MCF 10A (cell line): ENCODE measurements at places on chromosomes 6 and 20. TPM values are rescaled to one million over a fixed set of nuclear protein-coding genes. Genes with fewer than 3 reads are reported as not detected.

DNA sequence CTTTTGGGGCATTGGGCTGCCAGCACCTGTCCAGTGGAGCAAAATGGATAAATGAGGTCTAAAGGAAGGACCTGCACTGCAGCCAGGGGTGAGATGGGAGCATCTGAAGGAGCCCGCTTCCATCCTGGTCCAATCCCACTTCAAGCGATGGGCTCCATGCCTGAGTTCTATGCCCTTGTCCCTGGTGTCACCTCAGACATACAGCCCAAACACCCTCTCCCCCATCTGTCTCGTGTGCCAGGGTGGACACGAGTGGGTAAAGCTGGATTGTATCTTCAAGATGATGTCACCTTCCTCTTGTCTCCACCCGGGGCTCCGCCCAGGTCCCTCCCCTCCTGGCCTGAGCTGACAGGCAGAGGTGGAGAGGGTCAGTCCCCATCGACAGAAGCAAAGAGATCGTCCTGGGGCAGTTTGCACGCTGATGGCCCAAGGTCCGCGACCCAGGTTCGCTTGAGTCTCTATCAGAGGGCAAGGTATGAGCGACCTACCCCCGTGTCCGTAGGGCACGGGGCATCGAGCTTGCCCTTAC lies 544 bp downstream of the SMIM29 start:
- peak overlapping the region; percentile 84 for H3K4me3 ChIP-seq
- H3K27ac ChIP-seq: peak overlapping the region; percentile 88
- H3K36me3 ChIP-seq: peaks cover 4% of the 10 kb centered on the region
- DNase-seq: peak; percentile 41
- no peaks in the 10 kb centered on the region for H3K27me3 ChIP-seq
- peaks cover 38% of the 10 kb centered on the region for H3K4me1 ChIP-seq

DNA sequence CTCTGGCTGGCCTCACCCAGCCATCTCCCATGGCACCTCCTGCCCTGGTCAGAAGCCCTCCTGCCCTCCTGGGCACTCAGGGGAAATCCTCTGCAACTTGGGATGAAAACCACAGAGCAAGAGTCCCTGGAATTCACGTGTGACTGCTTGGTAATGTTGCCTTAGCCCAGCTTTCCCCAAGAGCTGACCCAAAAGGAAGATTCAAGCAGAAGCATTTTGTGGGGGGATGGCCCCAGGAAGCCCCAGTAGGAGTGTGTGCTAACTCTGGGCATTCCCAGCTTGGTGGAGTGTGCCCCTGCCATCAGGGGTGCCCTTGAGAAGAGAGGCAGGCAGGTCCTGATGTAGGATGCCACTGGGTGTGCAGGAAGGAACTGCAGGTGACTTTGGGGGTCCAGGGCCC lies 35.5 kb downstream of the SNX5 start:
- no peaks in the 10 kb centered on the region for H3K27me3 ChIP-seq
- H3K4me3 ChIP-seq: no peak overlapping the region
- no peaks in the 10 kb centered on the region for H3K36me3 ChIP-seq

DNA sequence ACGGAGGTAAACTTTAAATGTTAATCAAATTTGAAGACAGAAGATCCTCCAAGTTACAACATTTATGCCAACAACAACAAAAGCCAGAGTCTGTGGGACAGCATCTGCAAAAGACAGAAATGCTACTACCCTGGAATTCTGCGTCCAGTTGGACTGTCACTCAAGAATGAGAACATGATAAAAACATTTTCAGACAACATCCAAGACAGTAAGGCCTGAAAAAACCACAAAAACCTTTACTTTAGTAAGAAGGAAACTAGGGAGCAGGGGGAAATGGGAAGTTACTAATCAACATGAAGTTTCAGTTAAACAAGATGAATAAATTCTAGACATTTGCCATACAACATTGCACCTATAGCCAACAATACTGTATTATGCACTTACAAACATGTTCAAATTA lies 77.6 kb downstream of the MLIP start:
- H3K36me3 ChIP-seq: no peaks in the 10 kb centered on the region
- DNase-seq: no peak
- no peak overlapping the region for H3K4me3 ChIP-seq
- no peaks in the 10 kb centered on the region for H3K27me3 ChIP-seq
- H3K27ac ChIP-seq: no peak overlapping the region

GRCh38 chr20:34473262-34473883 lies 42.8 kb upstream of the DYNLRB1 start:
- H3K27me3 ChIP-seq: no peaks in the 10 kb centered on the region
- H3K27ac ChIP-seq: no peak overlapping the region
- H3K36me3 ChIP-seq: peaks cover 61% of the 10 kb centered on the region
- H3K4me1 ChIP-seq: peaks cover 9% of the 10 kb centered on the region
- no peak overlapping the region for H3K4me3 ChIP-seq
- DNase-seq: peak; percentile 59

DNA sequence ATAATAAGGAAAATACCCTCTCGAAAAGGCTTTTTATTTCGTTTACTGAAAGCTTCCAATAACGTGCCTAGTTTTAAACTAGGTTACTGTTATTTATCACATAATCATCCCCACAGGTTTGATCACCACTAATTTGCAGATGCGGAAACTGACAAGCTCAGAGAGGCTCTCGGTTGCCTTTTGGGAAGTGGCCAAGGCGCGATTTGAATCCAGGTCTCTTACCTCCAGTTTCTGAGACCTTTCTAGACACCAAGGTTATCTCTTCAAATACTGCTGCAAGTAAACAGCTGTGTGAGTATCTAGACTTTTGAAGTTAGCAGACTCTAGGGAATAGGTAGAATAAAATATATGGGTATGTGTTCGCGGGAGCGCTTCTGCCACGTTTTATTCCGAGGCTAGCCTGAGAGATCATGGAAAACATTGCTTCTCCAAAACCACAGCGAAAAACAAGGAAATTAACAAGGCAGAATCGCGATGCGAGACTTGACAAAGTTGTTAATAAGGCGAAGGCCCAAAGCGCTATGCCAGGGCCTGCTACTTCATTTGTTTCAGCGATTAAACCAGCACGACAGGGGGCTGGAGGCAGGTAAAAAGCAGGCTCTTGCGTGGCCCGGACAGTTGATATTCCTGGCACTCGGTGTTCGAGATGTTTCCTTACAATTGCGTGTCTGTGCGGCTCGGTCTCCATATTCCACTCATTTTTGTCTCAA lies 1.8 kb upstream of the JARID2 start:
- no peak overlapping the region for H3K27ac ChIP-seq
- DNase-seq: no peak
- peak overlapping the region; percentile 95 for H3K4me3 ChIP-seq
- H3K36me3 ChIP-seq: peaks cover 6% of the 10 kb centered on the region
- no peaks in the 10 kb centered on the region for H3K27me3 ChIP-seq
- H3K4me1 ChIP-seq: peaks cover 2% of the 10 kb centered on the region

DNA sequence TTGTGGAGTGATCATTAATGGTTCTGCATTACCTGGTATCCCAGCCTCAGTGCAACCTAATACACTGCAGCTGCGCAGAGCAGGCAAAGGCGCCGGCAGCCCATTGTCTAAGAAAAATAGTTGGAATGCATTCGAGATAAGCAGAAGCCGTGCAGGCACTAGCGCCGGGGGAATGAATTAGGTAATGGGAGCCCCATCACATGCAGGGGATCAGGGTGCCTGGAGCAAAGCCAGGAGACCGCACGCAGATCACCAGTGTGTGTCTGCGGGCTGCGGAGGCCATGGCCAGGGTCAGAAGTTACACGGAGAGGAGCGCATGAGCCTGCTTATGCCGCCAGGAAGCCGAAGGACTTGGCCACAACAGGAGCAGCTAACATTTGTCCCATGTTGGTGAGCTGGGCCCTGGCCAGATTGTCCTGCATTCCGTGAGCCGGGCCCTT lies 156.8 kb downstream of the DLL1 start:
- no peak overlapping the region for H3K27ac ChIP-seq
- no peaks in the 10 kb centered on the region for H3K27me3 ChIP-seq
- no peak overlapping the region for H3K4me3 ChIP-seq
- no peak for DNase-seq

GRCh38 chr20:31476294-31476585 lies 1.2 kb downstream of the REM1 start:
- H3K4me3 ChIP-seq: no peak overlapping the region
- DNase-seq: no peak
- H3K4me1 ChIP-seq: peaks cover 15% of the 10 kb centered on the region
- H3K27me3 ChIP-seq: no peaks in the 10 kb centered on the region

Gene TNFRSF6B
- 12.3 and 24.4 TPM in 2 replicates for total RNA-seq

- H3K4me1 ChIP-seq: no peaks in the 10 kb centered on the region
- H3K27me3 ChIP-seq: peaks cover 37% of the 10 kb centered on the region
- no peak overlapping the region for H3K27ac ChIP-seq
- no peak overlapping the region for H3K4me3 ChIP-seq
Measured at GRCh38 chr6:50135968-50136367, 86.2 kb upstream of the DEFB112 start.

DNA sequence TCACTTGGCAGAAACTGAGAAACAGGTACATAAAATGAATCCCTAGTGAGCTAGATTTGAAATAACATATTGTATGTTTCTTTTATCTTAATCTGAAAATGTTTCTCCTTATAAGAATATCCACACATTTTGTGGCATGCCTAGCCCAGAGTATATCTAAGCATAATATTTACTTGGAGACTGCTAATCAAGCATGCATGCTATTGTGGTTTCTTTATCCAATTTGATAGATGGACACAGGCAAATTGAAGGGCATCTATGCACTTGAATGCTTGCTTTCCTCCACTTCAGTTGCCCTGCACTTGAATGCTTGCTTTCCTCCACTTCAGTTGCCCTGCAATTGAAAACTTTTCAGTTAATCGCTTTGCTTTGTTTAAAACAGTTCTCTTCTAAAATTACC lies 729.8 kb downstream of the TBC1D32 start:
- H3K27ac ChIP-seq: no peak overlapping the region
- no peak overlapping the region for H3K4me3 ChIP-seq
- H3K36me3 ChIP-seq: no peaks in the 10 kb centered on the region
- no peak for DNase-seq
- no peaks in the 10 kb centered on the region for H3K27me3 ChIP-seq
- peaks cover 6% of the 10 kb centered on the region for H3K4me1 ChIP-seq

GRCh38 chr20:21258411-21258810 lies 44.7 kb upstream of the XRN2 start:
- H3K4me1 ChIP-seq: no peaks in the 10 kb centered on the region
- DNase-seq: no peak
- no peak overlapping the region for H3K27ac ChIP-seq
- H3K27me3 ChIP-seq: no peaks in the 10 kb centered on the region
- H3K36me3 ChIP-seq: no peaks in the 10 kb centered on the region

- peak overlapping the region; percentile 31 for H3K4me3 ChIP-seq
- H3K4me1 ChIP-seq: peaks cover 12% of the 10 kb centered on the region
- no peak for DNase-seq
- H3K36me3 ChIP-seq: no peaks in the 10 kb centered on the region
- H3K27ac ChIP-seq: no peak overlapping the region
Measured at GRCh38 chr6:127515234-127515793, 3.8 kb downstream of the MTCL3 start.

GRCh38 chr6:27894839-27895762 lies 17.1 kb downstream of the OR2B2 start:
- H3K4me1 ChIP-seq: peaks cover 6% of the 10 kb centered on the region
- no peak overlapping the region for H3K27ac ChIP-seq
- peaks cover 6% of the 10 kb centered on the region for H3K36me3 ChIP-seq
- no peaks in the 10 kb centered on the region for H3K27me3 ChIP-seq

Gene ACTL10
- total RNA-seq: 1.7 and 3.2 TPM in 2 replicates

DNA sequence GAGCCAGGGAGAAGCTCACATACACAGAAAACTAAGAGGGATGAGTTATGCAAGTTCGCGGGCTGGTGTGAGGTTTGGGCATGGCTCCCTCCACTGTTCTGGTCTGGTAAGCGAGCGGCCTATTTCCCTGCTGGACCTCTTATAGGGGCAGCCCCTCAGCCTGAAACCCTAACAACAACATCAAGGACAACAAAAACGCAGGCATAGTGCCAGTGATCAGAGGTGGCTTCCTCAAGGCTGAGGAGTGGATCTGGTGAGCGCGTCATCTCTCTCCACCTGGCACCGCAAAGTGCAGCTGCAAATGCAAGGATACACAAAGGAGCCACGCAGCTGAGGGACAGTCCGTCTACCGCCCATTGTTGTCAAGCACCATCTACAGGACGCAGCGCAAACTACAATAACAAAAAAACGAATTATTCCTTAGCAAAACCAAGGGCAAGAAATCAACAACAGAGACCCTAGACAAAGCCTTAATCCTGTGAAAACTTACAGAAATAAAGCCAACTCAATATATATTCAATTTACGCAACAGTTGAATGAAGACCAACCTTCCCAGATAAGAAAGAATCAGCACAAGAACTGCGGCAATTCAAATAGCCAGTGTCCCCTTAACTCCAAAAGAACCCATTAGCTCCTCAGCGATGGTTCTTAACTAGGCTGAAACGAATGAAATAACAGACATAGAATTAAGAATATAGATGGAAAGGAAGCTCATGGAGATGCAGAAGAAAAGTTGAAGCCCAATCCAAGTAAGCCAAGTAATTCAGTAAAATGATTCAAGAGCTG lies 9.2 kb upstream of the DEFB110 start:
- no peaks in the 10 kb centered on the region for H3K4me1 ChIP-seq
- H3K36me3 ChIP-seq: no peaks in the 10 kb centered on the region

DNA sequence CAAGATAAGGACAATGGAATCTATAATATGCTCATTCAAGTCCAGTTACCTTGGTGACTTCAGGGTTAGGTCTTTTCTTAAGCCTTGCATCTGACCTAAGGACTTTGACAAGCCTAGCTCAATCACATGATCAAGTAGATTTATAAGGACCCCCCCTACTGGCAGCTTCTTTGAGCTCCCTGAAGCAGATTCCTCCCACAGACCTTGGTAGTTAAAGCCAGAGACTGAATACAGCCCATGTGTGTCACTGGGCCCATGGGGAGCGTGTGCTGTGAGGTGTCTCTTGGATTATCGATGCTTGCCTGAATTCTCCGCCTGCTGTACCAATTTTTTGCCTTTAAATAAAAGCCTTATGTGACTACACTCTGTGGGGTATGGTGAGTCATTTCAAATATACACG lies 372.7 kb upstream of the RGS17 start:
- H3K27me3 ChIP-seq: no peaks in the 10 kb centered on the region
- DNase-seq: peak; percentile 8
- no peaks in the 10 kb centered on the region for H3K36me3 ChIP-seq
- no peak overlapping the region for H3K4me3 ChIP-seq

Gene GABRR1
- not detected in 2 replicates for total RNA-seq

DNA sequence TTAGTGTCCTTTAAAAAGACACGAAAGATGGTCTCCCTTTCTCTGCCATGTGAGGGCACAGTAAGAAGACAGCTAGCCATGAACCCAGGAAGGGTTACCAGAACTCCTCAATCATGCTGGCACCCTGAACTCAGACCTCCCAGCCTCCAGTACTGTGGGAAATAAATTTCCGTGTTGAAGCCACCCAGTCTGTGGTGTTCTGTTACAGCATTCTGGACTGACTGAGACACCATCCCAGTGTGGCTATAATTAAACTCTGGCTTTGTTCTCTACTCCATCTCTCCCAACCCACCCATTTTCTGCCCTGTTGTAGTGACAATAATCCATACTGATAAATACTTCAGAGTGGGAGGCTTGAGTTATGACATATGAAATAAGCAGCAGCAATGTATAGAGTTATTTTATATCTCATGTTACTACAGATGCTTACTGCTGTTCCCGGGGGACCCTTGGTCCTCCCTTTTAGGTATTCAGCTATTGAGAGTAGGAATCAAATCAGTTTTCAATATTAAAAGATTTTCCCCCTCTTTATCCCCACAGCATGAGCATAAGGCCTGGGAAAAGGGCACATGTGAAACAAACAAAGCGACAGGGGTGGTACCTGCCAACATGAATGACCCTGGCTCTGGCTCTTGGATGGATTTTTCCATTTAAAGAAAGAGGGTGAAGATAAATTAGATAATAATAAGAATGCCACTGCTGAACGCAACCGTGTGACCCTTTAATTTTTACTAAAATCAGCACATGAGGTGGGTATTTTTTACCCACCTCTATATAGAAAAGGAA lies 224.3 kb upstream of the SLC35B3 start:
- H3K4me3 ChIP-seq: no peak overlapping the region
- no peak for DNase-seq
- no peak overlapping the region for H3K27ac ChIP-seq
- no peaks in the 10 kb centered on the region for H3K36me3 ChIP-seq
- H3K4me1 ChIP-seq: no peaks in the 10 kb centered on the region
